ENCODE measurements at places on chromosomes 13 and 19.

- DNase-seq: peak; percentile 7
Measured at GRCh38 chr13:50650592-50651504, 192.6 kb downstream of the DLEU7 start.

DNA sequence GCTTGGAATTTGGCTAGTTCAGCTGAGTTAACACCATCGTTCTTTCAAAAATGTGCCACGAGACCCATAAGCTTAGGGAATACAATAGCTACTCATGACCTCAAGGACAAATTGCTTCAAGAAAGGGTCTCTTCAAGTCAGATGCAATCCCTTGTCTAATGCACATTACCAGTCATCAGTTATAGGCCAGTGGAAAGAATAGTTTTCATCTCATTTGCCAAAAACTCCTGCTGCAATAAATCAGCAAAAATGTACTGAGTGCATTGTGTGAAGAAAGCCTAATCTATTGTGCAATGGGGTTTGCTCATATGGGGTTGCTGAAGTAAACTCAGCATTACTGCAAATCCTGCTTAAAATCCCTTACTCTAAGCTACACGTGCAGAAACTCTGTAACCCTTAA is 208.3 kb upstream of the NBEA start:
- DNase-seq: no peak

GRCh38 chr13:38752686-38753085 is 65.8 kb downstream of the FREM2 start:
- DNase-seq: peak; percentile 28

GRCh38 chr13:93529961-93530360 is 303.4 kb downstream of the GPC6 start:
- DNase-seq: no peak

DNA sequence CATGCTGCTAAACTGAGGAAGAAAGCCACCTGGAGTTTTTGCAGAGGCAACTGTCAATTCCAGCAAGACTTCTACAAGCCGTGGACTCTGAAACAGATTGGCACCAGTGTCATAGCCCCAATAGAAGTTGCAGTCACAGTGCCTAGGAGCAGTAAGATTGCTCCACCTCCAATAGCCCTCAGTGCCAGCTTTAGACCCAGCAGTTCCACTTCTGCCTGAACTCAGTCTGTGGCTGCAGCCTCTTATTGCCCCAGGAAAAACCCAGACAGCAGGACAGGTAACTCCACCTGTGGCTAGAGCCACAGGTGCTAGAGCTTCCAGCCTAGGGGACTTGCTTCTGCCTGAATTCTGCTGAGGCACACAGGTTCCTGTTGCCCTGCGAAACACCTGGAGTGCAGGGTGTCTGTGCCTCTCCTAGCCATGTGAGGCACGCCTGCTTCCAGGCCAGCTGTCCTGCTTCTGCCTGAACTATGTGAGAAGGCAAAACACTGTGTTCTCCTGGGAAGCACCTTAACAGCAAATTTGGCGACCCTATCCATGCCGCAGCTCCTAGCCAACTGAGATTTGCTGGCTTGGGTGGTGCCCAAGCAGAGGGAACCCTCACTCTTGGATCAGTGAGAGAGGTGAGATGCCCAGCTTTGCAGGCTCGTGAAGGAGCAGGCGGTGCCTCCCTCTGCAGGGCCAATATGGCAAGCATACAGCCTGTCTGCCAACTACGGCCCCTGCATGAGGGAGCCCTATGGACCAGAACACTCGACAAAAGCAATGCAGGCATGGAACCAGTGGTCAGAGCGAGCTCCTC is 607.6 kb downstream of the PCDH17 start:
- DNase-seq: no peak

GRCh38 chr13:39306639-39307589 is 268.7 kb downstream of the NHLRC3 start:
- DNase-seq: no peak

GRCh38 chr19:53196777-53197396 is 3.7 kb upstream of the ZNF665 start:
- peak; percentile 92 for DNase-seq

- DNase-seq: no peak
Measured at GRCh38 chr19:47049307-47049700, 880 bp upstream of the TMEM160 start.

- DNase-seq: no peak
Measured at GRCh38 chr13:103187721-103188156, 121.5 kb upstream of the SLC10A2 start.
